A549 treated with dexamethasone at 1 μM for 4 hours (cell line): ENCODE measurements at places on chromosomes 2 and 18. TPM values are rescaled to one million over a fixed set of nuclear protein-coding genes. Genes with fewer than 3 reads are reported as not detected.

Gene GAREM2
- 4.4 to 8.7 TPM (median 7.2 TPM) in 5 replicates for total RNA-seq

Gene RGPD5
- 4.6 to 10.0 TPM (median 8.6 TPM) in 5 replicates for total RNA-seq

Gene HDHD2
- 8.3 to 10.6 TPM (median 9.8 TPM) in 5 replicates for total RNA-seq

Gene AGAP1
- total RNA-seq = 14.6 to 25.3 TPM (median 22.9 TPM) in 5 replicates

Gene ABCB11
- total RNA-seq = 0.02 to 0.08 TPM (median 0.06 TPM) in 5 replicates

Gene SERPINB7
- total RNA-seq = 1.5 to 2.3 TPM (median 2.0 TPM) in 5 replicates

Gene CHRND
- 0.07 to 0.09 TPM in 2 of 5 replicates, not detected in the others for total RNA-seq

Gene MC2R
- not detected in 5 replicates for total RNA-seq

Gene TNFAIP6
- 0.54 to 1.2 TPM (median 0.60 TPM) in 5 replicates for total RNA-seq

Gene BOLL
- not detected in 5 replicates for total RNA-seq

Gene RNF181
- 163 to 193 TPM (median 170 TPM) in 5 replicates for total RNA-seq

Gene TTC21B
- total RNA-seq = 3.4 to 5.1 TPM (median 4.6 TPM) in 5 replicates

Gene RNF138
- 11.0 to 17.7 TPM (median 15.9 TPM) in 5 replicates for total RNA-seq

Gene SCYGR4
- not detected in 5 replicates for total RNA-seq

Gene SPATA3
- not detected in 5 replicates for total RNA-seq

Gene RAX
- total RNA-seq = not detected in 5 replicates

Gene VIT
- total RNA-seq = not detected in 5 replicates

Gene IL36A
- not detected in 5 replicates for total RNA-seq

Gene MALL
- total RNA-seq = 154 to 172 TPM (median 164 TPM) in 5 replicates

Gene TTN
- under 0.01 to 0.04 TPM (median 0.01 TPM) in 5 replicates for total RNA-seq

Gene LRATD1
- 0.06 to 0.11 TPM (median 0.09 TPM) in 5 replicates for total RNA-seq

Gene ATOH8
- 14.5 to 19.7 TPM (median 17.9 TPM) in 5 replicates for total RNA-seq

Gene GPR55
- total RNA-seq = 0.02 TPM in 1 of 5 replicates, not detected in the others

Gene UGT1A5
- total RNA-seq = 0.06 TPM in 1 of 5 replicates, not detected in the others

Gene SNX17
- total RNA-seq = 124 to 133 TPM (median 128 TPM) in 5 replicates

Gene FER1L5
- total RNA-seq = 0.02 TPM in 1 of 5 replicates, not detected in the others

Gene REG3G
- total RNA-seq = not detected in 5 replicates

Gene ASTL
- total RNA-seq = not detected in 5 replicates

Gene UGT1A4
- 0.07 TPM in 1 of 5 replicates, not detected in the others for total RNA-seq

Gene CPO
- total RNA-seq = 0.11 to 0.16 TPM in 2 of 5 replicates, not detected in the others

Gene OTOS
- not detected in 5 replicates for total RNA-seq
